ENCODE measurements at places on chromosomes 12 and 14.

- no peak for DNase-seq
Observed at GRCh38 chr12:69688021-69688420, 11.1 kb downstream of the BEST3 start.

DNA sequence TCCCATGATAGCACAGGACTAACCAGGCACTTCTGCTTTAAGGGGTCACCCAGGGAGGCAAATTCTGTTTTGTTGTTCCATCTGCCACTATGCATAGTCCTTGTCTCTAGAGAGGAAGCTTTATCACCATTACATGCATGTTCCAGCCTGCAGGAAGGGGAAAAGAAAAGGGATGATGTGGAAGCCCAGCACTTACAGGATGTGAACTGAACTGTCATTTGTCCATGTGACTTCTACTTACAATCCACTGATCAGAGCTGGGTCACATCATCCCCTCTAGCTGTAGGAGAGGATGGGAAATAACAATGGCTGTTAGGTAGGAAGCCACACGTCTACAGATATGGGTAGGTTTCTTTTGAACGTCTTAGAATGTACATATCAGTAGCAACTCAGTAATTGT, 203.1 kb downstream of the PTPRO start:
- DNase-seq: no peak

DNA sequence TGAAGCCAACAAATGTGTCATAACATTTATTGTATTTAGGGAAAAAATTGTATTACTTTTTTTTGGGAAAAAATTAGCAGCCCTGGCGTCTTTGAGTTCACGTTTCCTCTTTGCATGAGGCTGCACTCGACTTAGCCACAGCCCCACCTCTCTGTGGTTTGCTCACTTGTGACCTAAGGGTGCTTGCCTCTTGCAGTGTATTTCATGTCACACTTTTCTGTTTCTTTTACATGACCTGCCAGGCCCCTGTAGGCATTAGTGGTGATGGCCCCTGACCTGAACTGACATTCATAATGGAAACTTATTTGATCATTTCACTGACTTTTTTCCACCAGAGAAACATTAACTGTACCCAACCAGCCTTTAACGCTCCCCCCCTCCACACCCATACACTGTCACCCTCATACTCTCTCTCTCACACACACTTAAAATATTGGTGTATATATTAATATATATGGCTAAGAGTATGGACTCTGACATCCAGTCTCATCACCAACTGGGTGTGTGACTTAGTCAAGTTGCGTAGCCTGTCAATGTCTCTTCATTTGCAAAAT, 122.9 kb downstream of the PRKCH start:
- no peak for DNase-seq

DNA sequence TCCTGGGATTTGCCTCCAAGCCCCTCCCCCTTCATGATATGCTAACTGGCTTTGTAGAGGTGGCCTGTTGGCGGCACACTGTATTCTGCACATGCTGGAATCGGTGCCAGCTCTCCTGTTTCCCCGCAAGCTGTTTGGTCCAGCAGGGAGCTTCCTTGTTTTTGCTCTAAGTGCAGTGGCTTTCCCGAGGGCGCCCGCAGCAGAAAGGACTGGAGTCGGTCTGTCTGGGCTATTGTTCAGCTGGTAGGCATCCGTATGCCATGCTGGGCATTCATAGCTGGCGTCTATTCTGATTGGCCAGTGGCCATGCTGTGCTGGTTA, 88.9 kb upstream of the MED13L start:
- no peak for DNase-seq

DNA sequence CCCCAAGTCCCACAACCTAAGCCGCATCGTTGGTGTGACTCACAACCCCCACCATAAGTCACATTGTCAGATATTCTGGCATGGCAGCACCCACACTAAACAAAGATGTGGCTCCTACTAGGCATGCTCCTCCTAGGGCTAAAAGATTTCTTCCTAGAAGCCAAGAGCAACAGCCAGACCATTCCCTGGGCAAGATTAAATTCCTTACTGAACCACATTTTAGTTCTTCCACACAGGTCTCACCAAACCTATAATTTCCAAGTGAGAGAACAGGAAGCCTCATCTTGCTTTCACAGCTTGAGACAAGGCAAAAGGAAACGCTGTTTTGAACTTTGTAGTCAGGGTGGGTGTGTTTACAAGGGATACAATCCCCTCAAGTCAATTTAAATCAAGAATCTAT, 632.8 kb downstream of the DIO2 start:
- DNase-seq: no peak

DNA sequence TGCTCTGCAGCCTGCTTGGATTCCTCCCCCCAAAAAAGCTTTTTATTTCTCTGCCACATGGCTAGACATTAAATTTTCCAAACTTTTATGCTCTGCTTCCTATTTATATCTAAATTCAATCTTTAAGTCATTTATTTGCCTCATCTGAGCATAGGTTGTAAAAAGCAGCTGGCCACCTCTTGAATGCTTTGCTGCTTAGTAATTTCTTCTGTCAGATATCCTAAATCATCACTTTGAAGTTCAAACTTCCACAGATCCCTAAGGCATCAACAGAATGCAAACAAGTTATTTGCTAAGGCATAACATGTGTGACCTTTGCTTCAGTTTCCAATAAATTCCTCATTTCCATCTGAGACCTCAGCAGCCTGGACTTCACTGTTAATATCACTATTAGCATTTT, 209.6 kb downstream of the FSCB start:
- no peak for DNase-seq

GRCh38 chr12:121227294-121227693, 17.4 kb downstream of the P2RX4 start:
- DNase-seq: no peak

DNA sequence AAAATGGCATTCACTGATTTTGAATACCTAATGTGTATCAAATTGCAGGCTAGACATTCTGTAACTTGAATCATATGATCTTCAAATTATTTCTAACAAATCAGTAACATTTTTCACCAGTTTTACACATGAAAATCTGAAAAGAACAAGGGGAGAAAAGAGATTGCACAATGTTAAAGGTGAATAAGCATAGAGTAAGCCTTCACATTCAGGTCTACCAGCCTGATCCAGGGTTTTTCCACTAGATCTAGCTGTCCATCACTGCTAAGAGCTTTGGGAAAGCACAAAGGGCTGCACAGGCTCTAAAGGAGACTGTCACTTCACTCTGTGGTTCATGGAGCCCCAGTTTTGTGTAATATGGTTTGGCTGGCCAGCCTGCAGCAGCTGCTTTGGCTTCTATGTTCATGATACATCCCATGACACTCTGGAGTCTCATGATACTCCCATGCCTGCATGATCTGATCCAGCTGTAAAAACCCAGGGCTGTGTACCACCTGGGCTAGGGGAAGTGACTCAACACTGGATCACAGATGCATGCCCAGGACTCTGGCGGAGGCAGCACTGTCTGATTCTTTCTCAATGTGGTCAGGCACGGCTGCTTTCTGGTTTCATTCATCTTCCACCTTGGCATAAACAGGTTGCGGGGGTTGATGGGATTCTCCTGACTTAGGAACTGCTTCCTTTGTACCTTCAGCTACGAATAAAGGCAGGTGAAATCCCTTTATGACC, 859.7 kb downstream of the GALC start:
- peak; percentile 35 for DNase-seq

DNA sequence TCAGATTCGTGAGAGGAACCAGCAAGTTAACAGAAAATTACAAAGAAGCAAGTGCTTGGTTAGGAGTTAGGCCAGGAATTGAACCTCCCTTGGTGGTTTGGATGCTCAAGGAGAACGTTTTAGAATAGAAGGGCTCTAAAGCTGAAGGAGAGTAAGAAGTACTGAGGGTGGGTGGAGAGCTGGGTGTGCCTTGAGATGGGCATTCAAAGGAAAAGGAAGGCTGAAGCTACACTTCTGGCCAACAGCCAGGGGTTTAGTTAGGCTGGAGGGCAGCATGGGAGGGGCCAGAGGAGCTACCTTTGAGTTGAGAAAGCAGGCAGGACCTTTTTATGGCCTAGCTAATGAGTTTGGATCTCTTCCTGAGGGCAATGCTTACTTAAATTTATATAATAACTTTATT, 421.2 kb downstream of the CCDC91 start:
- DNase-seq: no peak

DNA sequence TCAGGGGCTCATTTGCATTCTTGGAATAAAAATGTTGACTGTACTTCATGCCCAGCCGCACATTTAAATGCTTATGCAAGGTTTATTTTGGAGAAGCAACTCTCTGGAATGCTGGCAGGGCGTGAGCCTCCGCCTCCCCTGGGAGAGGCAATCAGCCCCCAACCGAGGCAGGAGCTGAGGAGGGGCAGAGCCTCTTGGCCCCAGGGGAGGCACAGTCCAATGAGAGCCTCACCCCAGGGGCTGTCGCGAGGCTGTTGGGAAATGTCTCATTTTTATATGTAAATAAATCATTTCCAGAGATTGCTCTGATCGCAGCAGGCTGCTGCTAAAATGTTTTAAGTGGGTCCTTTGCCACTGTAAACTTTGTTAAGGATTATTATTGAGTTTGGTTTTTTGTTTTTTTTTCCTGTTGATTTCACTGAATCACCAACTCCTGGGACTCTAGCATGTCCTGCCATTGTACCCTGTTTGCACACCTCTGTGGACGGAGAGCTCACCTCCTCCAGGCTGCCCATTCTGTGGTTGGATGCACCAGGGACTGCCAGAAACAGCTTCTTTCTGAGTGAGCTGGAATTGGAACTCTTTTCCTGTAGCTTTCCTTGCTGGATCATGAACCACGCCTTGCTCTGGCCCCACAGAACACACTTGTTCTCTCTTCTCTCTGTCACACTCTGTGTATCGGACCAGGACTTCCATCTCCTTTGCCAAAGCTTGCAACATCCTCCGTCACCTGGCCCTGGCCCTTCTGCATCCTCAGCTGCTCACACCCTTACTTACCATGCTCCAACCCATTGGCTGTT, 46.9 kb upstream of the FAM181A start:
- no peak for DNase-seq

DNA sequence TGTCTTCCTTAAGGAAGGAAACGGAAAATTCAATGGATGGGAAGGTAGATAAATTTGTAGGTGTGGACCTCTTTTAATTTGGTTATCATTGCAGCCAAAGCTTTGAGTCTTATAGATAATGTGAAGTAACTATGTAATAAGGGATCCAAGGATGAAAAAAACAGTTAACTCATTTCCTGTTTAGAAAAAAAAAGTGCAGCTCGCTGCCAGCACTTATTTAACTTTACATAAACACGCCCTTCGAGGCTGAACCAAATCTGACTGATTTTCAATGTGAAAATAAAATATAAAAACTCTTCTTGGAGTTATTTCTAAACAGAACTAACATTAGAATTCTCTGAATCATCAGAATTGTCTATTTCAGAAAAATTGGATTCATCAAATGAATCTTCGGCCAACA, 7.0 kb downstream of the NUBPL start:
- no peak for DNase-seq

DNA sequence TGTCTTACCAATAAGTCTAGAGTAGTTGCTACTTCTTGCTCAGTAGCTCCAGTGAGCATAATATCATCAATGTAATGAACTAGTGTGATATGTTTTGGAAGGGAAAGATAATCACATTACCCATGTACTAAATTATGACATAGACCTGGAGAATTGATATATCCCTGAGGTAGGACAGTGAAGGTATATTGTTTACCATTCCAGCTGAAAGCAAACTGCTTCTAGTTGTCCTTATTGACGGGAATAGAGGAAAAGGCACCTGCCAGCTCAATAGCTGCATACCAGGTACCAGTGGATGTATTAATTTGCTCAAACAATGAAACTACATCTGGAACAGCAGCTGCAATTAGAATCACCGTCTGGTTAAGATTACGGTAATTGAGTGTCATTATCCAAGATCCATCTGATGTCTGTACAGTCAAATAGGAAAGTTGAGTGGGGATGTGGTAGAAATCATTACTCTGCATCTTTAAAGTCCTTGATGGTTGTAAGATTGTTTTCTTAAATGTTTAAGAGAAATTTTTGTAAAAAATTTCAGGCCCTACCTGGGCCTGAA, 100.0 kb upstream of the ARHGAP5 start:
- no peak for DNase-seq

- no peak for DNase-seq
Observed at GRCh38 chr14:87667659-87668058, 325.3 kb downstream of the GALC start.

- no peak for DNase-seq
Observed at GRCh38 chr12:64187370-64187769, 34.7 kb downstream of the KICS2 start.

DNA sequence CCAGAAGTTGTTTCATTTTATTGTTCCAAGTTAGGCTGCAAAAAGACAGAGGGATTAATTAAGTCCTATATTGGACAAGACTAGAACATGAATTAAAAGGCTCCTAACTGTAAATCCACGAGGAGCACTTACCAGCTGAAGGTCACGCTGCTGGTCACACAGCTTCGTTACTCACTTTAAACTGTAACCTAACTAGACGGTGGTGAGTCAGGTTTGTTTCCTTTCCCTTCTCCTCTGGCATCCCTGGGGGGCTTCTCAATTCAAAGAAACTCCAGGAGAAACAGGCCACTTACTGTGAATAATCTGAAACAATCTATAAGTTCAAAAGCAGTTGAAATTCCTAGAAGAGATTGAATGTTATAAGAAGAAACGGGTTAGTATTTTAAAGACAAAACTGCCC, 331.4 kb downstream of the BCAT1 start:
- peak; percentile 68 for DNase-seq

DNA sequence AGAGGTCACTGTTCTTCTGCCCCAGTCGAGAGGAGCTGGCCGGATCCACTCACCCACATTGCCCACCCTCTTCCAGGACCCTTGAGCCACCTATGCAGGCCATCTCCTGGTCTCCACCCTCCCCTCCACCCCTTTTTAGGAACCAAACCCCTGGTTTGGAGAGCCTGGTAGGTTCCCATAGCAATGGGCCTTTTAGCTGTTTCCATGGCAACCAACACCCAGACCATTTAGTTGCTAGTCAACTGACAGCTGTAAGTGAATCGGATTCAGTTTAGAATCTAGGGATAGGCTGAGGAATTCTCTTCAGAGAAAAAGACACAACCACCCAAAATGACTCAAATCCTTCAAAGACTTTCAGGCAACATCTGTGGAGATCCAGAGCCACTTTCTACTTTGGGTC, 16.5 kb downstream of the NPC2 start:
- DNase-seq: no peak

DNA sequence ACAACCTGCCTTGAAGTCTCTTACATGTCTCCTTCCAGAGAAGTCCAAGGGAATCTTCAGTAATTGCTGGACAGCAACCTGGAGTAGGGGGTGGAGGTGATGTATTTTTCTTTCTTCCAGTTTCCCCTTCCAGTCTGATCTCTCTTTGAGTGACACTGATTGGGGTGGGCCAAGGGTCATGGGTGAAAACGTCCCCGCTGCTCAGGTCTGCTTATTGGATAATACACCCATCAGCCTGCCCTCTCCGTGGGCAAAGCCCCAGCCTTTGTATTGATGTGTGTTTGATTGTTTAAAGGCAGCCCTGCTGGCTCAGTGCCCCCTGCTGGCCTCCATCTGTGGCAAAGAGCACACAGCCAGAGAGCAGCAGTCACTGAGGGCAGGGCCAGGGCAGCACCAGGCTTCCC, 35.7 kb upstream of the ATP2A2 start:
- no peak for DNase-seq

DNA sequence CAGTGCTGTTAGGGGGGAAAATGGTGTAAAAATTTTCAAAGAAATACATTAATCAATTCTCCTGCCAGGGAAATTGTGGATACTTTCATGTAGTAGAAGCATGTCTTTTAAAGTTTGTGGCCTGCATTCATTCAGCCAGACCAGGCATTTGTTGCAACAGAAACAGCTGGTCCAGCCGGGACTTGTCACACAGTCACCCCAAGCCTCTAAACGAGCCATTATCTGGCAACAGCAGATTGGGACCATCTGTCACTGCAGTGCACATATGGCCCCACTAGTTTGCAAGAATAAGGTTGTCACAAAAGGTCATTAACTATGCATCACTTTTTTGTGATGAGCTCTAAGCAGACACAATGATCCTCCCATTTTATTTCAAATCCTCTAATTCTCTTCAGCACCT, 193.9 kb downstream of the PHLDA1 start:
- no peak for DNase-seq

Measured in smooth muscle cell of the brain vasculature (primary cell).